ENCODE measurements at places on chromosomes 2 and 18. TPM values are rescaled to one million over a fixed set of nuclear protein-coding genes. Genes with fewer than 3 reads are reported as not detected.
A peak's percentile ranks its signal among the peaks of the same experiment; 100 is the strongest.

The VWC2L gene
- total RNA-seq = not detected

The RAMP1 gene
- total RNA-seq = 49.1 TPM

The ALPP gene
- not detected for total RNA-seq

The ALMS1 gene
- total RNA-seq = 11.4 TPM

The EFEMP1 gene
- 52.3 TPM for total RNA-seq

The TWIST2 gene
- total RNA-seq = 3.3 TPM

The ITPRIPL1 gene
- 0.71 TPM for total RNA-seq

The UGT1A10 gene
- not detected for total RNA-seq

The TMEM169 gene
- 0.12 TPM for total RNA-seq

The SLC25A12 gene
- total RNA-seq = 18.6 TPM

The APOB gene
- total RNA-seq = not detected

- H3K4me3 ChIP-seq = no peak overlapping the region
- DNase-seq = no peak
- H3K4me1 ChIP-seq = no peaks in the 10 kb centered on the region
These were observed 830.8 kb upstream of the SLC39A10 start for GRCh38 chr2:194826241-194826640.

- peaks cover 5% of the 10 kb centered on the region for H3K4me1 ChIP-seq
- no peak for DNase-seq
- H3K36me3 ChIP-seq = no peaks in the 10 kb centered on the region
- no peak overlapping the region for H3K4me3 ChIP-seq
- no peaks in the 10 kb centered on the region for H3K27me3 ChIP-seq
These were observed 33.5 kb upstream of the CD226 start for GRCh38 chr18:69980982-69981804.

- H3K36me3 ChIP-seq = no peaks in the 10 kb centered on the region
- H3K27me3 ChIP-seq = no peaks in the 10 kb centered on the region
- H3K4me1 ChIP-seq = no peaks in the 10 kb centered on the region
These were observed 170.4 kb downstream of the NCK2 start for GRCh38 chr2:105915005-105915558.

DNA sequence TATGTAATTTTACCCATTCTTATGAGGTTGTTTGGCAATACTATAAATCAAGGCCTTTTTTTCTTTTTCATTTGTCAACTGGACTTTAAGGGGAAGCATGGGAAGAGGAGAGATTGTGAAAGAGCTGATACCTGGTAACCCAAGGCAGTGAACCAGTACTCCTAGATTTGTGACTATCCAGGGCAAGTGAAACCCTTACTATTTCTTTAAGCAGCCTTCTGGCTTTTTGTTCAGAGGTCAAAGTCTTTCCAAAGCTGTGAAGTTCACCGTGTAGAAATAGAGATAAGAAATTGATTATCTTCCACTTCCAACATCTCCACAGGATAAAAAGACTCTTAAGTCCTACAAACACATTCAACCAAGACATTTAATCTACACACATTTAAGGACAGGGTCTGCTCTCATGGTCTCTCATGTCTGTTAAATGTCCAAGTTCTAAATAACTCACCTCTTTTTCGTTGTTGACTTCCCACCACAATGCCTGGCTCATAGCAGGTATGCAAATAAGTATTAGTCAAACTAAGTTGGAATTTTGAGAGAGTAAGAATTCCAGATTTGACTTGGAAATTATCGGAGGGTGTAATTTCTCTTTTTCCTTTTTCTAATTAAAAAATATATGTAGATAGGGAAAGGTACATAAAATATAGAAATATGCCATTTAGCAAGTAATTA is 485.8 kb downstream of the STK39 start:
- H3K27me3 ChIP-seq = no peaks in the 10 kb centered on the region
- H3K4me3 ChIP-seq = no peak overlapping the region
- DNase-seq = no peak
- no peak overlapping the region for H3K27ac ChIP-seq
- no peaks in the 10 kb centered on the region for H3K4me1 ChIP-seq

DNA sequence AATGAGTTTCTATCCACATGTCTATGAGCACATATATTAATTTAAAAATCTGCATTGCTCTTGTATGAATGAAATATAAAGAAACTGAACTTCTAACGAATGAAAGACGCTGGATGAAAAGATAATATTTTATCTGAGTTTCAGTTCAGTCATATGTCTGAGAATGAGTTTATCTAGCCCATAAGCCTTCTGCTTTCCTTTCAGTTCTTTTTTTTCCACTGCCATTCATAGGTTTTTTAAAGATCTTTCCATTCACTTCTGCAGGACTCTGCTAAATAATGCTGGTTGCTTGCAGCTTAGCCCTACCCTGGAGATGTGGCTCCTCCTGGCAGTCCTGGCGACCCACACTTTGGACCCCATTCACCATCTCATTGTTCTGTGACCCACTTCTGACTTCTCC is 109.0 kb downstream of the BCL2 start:
- H3K36me3 ChIP-seq = no peaks in the 10 kb centered on the region
- no peaks in the 10 kb centered on the region for H3K4me1 ChIP-seq
- no peaks in the 10 kb centered on the region for H3K27me3 ChIP-seq
- no peak overlapping the region for H3K4me3 ChIP-seq

GRCh38 chr2:168450171-168450570 is 5.9 kb upstream of the CERS6 start:
- no peaks in the 10 kb centered on the region for H3K36me3 ChIP-seq
- no peaks in the 10 kb centered on the region for H3K4me1 ChIP-seq
- H3K27me3 ChIP-seq = no peaks in the 10 kb centered on the region

- no peak for DNase-seq
- H3K27ac ChIP-seq = no peak overlapping the region
- H3K36me3 ChIP-seq = no peaks in the 10 kb centered on the region
These were observed 1.7 kb upstream of the CNDP1 start for GRCh38 chr18:74532511-74533025.

DNA sequence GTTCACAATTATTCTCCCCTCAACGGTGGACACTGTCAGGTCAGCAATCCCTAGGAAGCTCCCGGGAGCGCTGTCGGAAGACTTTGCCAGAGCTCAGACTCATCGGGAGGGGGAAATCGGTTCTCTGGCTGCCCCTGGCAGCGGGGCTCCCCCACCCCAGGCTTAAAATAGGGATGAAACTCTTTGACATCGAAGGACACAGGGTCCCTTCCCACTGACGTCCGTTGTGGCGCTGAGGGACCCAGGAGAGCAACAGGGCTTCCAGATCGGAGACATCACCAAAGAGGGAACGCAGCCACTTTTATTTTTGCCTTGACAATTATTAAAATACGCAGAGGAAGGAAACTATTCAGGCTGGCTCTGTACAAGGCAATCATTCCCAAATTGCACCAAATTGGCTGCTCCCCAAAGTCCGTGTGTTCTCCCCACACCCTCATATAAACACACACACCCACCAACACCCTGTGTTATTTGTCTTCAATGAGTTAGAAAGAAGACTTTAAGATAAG is 249.0 kb downstream of the CDH20 start:
- no peaks in the 10 kb centered on the region for H3K36me3 ChIP-seq
- DNase-seq = no peak
- peak overlapping the region; percentile 32 for H3K4me3 ChIP-seq

- no peak overlapping the region for H3K27ac ChIP-seq
- no peaks in the 10 kb centered on the region for H3K27me3 ChIP-seq
- DNase-seq = no peak
- H3K4me3 ChIP-seq = no peak overlapping the region
- H3K36me3 ChIP-seq = no peaks in the 10 kb centered on the region
These were observed 91.7 kb downstream of the ZCCHC2 start for GRCh38 chr18:62614494-62614893.

- no peaks in the 10 kb centered on the region for H3K36me3 ChIP-seq
- no peaks in the 10 kb centered on the region for H3K4me1 ChIP-seq
- no peaks in the 10 kb centered on the region for H3K27me3 ChIP-seq
- no peak overlapping the region for H3K27ac ChIP-seq
These were observed 39.7 kb upstream of the CWC22 start for GRCh38 chr2:180046776-180047175.

DNA sequence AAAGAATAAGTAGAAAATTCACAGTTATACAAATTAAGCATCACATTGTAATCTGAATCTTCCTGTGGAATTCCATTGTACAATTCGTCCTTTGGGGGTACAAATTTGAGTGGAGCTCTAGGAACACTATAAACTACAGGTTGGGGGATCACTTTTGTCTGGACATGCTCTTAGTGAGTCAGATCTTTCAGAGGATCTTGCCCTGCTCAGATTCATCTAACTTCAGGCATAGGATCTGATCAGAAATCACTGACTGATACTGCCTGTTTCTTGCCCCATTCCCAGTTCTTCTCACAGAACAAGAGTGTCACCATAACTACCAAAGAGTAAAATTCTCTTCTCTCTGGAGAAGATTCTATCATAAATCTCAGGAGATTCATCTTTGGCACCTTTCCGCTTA is 10.7 kb upstream of the VSNL1 start:
- no peaks in the 10 kb centered on the region for H3K27me3 ChIP-seq
- H3K4me3 ChIP-seq = no peak overlapping the region
- no peak for DNase-seq
- H3K36me3 ChIP-seq = no peaks in the 10 kb centered on the region
- H3K4me1 ChIP-seq = no peaks in the 10 kb centered on the region

- H3K4me1 ChIP-seq = no peaks in the 10 kb centered on the region
- no peak overlapping the region for H3K27ac ChIP-seq
- H3K27me3 ChIP-seq = no peaks in the 10 kb centered on the region
- DNase-seq = no peak
- no peaks in the 10 kb centered on the region for H3K36me3 ChIP-seq
These were observed 1.3 kb downstream of the CALCRL start for GRCh38 chr2:187446711-187447110.

- no peaks in the 10 kb centered on the region for H3K36me3 ChIP-seq
- no peak overlapping the region for H3K4me3 ChIP-seq
- no peaks in the 10 kb centered on the region for H3K4me1 ChIP-seq
- DNase-seq = no peak
These were observed 22.0 kb downstream of the SLC14A1 start for GRCh38 chr18:45745817-45746461.

- no peak overlapping the region for H3K27ac ChIP-seq
- no peak overlapping the region for H3K4me3 ChIP-seq
- no peak for DNase-seq
- H3K27me3 ChIP-seq = no peaks in the 10 kb centered on the region
These were observed 21.5 kb downstream of the IL1RN start for GRCh38 chr2:113148606-113149552.

GRCh38 chr2:211976076-211976475 is 562.5 kb downstream of the ERBB4 start:
- H3K36me3 ChIP-seq = no peaks in the 10 kb centered on the region
- no peak overlapping the region for H3K27ac ChIP-seq
- no peaks in the 10 kb centered on the region for H3K4me1 ChIP-seq
- H3K4me3 ChIP-seq = no peak overlapping the region
- no peaks in the 10 kb centered on the region for H3K27me3 ChIP-seq

- no peak overlapping the region for H3K27ac ChIP-seq
- no peaks in the 10 kb centered on the region for H3K36me3 ChIP-seq
- no peak overlapping the region for H3K4me3 ChIP-seq
- DNase-seq = no peak
These were observed 3.1 kb upstream of the RIOK3 start for GRCh38 chr18:23450022-23450421.

DNA sequence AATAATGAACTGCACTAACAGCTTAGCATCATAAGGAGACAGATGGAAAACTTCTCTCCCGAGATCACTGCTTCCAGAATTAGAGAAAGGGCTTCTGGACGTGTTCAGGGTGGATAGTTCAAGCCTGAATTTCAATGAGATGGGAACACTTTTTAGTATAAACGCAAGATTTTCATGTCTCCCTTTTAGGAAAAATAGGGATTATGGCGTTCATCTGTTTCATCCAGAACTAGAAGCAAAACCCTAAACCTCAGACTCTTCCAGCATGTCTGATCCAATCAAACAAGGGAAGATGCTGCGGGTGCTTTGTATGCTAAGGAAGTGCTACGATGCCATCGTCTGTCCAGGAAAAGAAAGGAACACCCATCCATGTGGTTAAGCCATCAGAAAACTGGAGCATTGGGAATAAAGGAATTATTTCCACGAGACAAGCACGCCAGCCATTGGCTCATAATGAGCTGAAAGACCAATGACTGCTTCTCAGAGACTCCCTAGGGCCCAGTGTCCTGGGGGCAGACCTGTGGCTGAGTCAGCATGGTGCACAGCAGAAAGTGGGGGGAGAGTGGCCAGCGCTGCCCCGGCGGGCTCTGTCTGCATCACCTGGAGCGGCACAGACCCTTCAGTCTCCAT is 65.9 kb upstream of the AFF3 start:
- no peaks in the 10 kb centered on the region for H3K4me1 ChIP-seq
- H3K27ac ChIP-seq = no peak overlapping the region
- no peaks in the 10 kb centered on the region for H3K36me3 ChIP-seq
- H3K27me3 ChIP-seq = no peaks in the 10 kb centered on the region
- DNase-seq = no peak

- no peaks in the 10 kb centered on the region for H3K36me3 ChIP-seq
- H3K4me1 ChIP-seq = peaks cover 45% of the 10 kb centered on the region
- H3K27me3 ChIP-seq = no peaks in the 10 kb centered on the region
- no peak for DNase-seq
- H3K27ac ChIP-seq = no peak overlapping the region
- H3K4me3 ChIP-seq = no peak overlapping the region
These were observed 26.7 kb downstream of the CIB4 start for GRCh38 chr2:26614216-26615138.

- no peak for DNase-seq
- H3K27ac ChIP-seq = no peak overlapping the region
- no peaks in the 10 kb centered on the region for H3K36me3 ChIP-seq
These were observed 71.8 kb downstream of the MGAT5 start for GRCh38 chr2:134325696-134326095.

DNA sequence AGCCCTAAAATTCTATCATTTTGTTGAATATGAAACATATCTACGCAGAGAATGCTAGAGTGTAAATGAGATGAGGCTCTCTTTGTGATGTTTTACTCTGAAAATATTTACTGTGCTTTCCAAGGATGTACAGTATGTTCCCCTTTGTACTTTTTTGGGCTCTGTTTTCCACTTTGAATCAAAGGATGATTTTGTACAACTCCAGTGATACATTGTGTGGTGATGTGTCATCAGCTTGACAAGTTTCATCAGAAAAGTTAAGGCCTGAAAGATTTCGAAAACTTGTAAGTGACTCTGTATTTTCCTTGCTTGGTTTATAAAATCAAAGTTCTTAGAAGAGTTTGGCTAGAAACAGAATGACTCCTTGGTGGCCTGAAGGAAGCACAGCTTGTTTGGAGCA is 206.3 kb downstream of the LTBP1 start:
- H3K36me3 ChIP-seq = no peaks in the 10 kb centered on the region
- H3K4me1 ChIP-seq = no peaks in the 10 kb centered on the region
- no peak overlapping the region for H3K4me3 ChIP-seq
- H3K27me3 ChIP-seq = no peaks in the 10 kb centered on the region
- H3K27ac ChIP-seq = no peak overlapping the region

All from adrenal gland (tissue), 19 donors.